ENCODE measurements at places on chromosomes 7 and 10.

DNA sequence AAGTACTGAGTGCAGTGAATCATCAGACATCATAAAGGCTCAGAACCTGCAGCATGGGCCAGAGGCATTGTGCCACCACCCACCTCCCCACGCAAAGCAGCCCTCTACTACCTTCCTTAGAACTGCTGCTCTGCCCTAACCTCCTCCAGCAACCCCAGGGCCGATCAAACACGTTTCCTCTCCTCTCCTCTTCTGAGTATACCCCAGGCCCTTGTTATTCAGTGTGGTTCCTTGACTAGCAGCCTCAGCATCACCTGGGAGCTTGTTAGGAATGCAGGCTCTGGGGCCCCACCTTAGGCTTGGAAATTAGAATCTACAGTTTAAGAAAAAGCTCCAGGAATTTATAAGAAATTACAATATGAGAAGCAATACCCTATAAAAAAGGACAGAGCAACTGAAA, 33.2 kb downstream of the DYDC1 start:
- no peak for DNase-seq

GRCh38 chr7:47293884-47294555, 287.9 kb downstream of the TNS3 start:
- DNase-seq: no peak

GRCh38 chr10:31694126-31694685, 234.4 kb downstream of the ARHGAP12 start:
- no peak for DNase-seq

- DNase-seq: no peak
Observed at GRCh38 chr7:150879345-150879744, 27.0 kb downstream of the AOC1 start.

DNA sequence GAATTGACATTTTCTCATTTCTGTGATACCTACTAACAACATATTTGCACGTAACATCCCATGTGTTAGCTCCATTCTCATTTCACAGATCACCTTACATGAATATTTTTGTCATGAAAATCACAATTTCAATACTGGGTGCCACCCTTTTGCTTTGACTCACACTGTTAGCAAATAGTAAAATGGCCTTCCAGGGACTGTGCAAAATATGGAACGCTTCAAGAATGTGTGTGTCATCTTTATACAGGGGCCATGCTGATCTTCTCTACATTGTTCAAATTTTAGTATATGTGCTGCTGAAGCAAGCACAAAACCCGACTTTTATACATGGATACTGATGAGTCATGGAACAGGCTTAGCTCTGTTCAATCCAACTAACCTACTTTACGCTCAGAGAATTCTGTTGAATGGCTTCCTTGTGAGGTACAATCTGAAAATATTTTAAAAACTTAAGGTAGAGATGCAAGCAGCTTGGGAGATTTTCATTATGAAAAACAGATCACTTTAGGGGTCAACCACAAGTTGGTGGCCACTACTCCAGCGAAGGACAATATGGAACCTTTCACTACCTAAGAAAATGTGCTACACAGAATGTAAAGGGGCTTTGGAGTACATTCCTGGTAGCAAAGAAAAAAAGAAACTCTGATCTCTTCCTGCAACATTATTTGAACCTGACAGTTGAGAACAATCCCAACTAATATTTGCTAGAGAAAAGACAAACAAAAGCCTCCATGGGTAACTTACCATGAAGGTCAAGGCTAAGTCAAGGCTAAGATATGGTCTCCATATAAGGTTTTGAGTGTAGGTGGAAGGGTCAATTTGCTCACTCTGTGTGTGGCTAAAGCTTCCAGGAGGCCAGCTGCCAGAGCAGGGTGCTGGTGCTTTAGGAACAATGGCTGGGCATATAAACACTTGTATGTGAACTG, 11.9 kb downstream of the ANKRD26 start:
- DNase-seq: no peak

GRCh38 chr10:29734962-29735627, 100.3 kb upstream of the SVIL start:
- peak; percentile 38 for DNase-seq

DNA sequence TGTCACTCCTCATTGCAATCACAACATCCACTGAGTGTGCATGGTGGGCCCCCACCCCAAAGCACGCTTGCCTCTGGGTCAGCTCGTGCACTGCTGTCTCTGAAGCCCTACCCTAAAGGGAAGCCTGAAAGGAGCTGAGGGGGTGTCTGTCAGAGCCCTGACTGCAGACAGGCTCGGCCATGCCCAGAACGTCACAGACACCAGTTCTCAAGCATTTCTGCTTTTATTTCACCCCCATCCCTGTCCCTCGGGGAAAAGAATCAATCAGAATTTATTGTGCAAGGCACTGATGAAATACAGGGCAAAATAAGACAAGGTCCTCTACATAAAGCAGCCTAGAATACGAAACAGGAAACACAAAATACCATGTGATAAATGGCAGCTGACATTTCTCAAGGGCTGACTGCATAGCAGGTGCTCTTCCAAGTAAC, 231.8 kb downstream of the WDR37 start:
- no peak for DNase-seq

- no peak for DNase-seq
Observed at GRCh38 chr10:96227206-96227605, 44.2 kb downstream of the BLNK start.

GRCh38 chr7:42002654-42003053, 234.4 kb downstream of the GLI3 start:
- DNase-seq: no peak

GRCh38 chr7:6286486-6286885, 14.1 kb upstream of the CYTH3 start:
- DNase-seq: no peak

DNA sequence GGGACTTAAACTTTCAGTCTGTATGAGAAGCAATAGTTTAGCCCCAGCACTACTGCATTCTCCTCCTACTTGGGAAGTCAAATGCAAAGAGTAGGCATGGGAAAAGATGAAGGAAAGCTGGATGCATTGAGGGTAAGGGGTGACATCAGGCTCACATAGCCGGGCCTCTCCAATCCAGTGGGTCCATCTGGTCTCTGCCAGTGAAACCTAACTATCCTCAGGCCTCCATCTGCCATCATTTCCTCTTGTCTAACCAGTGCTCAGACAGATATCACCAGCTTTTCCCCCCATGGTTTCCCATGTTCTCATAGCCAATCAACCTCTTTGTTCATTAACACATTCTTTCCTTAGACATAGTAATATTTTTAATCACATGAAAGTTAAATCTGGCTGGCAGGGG, 118.3 kb downstream of the DGKI start:
- DNase-seq: no peak

DNA sequence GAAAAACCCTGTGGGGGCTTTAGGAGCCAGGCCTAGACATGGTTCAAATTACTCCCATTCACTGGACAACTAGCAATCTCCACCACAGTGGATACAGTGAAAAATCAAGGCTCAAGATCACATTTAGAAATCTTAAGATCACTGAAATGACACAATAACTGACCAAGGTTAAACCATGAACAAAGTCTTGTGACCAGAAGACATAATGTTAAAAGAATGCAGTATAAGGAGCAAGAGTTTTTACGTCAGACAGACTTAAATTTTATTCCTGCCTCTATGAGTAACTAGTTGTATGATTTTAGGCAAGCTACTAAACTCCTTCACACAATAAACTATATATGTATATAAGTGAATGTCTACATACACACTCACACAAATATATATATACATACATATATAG, 68.5 kb downstream of the MICU1 start:
- no peak for DNase-seq

DNA sequence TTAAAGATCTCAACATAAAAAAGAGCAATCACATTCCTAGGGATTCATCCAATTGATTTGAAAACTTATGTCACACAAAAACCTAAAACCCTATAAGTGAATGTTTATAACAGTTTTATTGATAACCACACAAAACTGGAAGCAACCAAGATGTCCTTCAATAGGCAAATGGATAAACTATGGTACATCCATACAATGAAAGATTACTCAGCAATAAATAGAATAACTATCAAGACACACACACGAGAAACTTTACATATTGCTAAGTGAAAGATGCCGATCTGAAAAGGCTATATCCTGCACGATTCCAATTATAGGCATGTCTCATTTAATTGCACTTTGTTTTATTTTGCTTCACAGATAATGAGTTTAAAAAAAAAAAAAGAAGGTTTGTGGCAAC, 83.3 kb downstream of the ATE1 start:
- DNase-seq: no peak

Data from stimulated activated CD8-positive, alpha-beta memory T cell treated with anti-CD3 and anti-CD28 coated beads, Interleukin-15, amount 100 ng/mL, for 4 hours (primary cell).